Stimulated activated CD4-positive, alpha-beta T cell treated with anti-CD3 and anti-CD28 coated beads, Interleukin-4, amount 100 ng/mL, for 1 hour (primary cell): ENCODE measurements at places on chromosomes 5 and 9.

GRCh38 chr9:137742698-137743097 is 123.9 kb downstream of the EHMT1 start:
- no peak for DNase-seq

- DNase-seq: no peak
These were observed 280.6 kb downstream of the EBF1 start for GRCh38 chr5:158819095-158819494.

- DNase-seq: no peak
These were observed 1403.2 kb upstream of the CDH6 start for GRCh38 chr5:29790281-29790680.

- no peak for DNase-seq
These were observed 71.8 kb downstream of the ANGPTL2 start for GRCh38 chr9:127050591-127051001.

DNA sequence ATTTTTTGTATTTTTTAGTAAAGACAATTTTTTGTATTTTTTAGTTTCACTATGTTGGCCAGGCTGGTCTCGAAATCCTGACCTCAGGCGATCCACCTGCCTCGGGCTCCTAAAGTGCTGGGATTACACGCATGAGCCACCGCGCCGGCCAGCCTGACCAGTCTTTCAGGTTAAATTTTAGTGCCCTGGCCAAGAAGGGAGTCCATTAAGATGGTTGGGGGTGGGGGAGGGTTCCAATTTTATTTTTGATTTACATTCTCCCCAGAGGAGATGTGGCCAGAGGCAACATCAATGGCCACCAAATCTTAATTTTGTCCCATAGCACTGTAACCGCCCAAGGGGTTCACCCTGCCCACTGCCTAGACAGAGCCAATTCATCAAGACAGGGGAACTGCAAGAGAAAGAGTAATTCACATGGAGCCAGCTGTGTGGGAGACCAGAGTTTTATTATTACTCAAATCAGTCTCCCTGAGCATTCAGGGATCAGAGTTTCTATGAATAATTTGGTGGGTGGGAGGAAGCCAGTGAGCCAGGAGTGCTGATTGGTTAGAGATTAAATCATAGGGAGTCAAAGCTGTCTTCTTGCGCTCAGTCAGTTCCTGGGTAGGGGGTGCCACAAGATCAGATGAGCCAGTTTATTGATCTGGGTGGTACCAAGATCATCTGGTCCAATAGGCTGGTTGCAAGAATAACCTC is 24.7 kb downstream of the TBCA start:
- no peak for DNase-seq

- no peak for DNase-seq
These were observed 261.2 kb upstream of the CLINT1 start for GRCh38 chr5:158119961-158120723.

DNA sequence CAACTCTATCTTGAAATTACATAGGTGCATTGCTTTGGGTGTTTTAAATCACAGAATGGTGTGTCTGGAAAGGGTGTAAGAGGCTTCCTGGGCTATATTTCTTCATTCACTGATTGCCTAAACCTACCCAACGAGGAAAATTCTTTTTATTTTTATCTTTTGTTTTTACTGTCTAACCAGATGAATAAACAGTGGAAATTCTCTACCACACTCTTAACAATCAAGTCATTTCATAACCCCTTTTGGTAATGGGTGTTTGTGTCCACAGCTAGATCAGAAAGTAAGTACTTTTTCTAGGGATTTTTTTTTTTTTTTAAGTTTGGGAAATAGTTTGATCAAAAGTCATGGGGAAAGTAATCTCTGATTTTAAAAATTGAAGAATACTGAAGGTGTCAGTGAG is 27.6 kb upstream of the C5orf47 start:
- DNase-seq: no peak

GRCh38 chr9:121895358-121895757 is 197.8 kb downstream of the TTLL11 start:
- no peak for DNase-seq

- no peak for DNase-seq
These were observed 377.0 kb upstream of the RIOK2 start for GRCh38 chr5:97559827-97560598.
